EL (cell line): ENCODE measurements at places on chromosomes 2 and 18.

GRCh38 chr18:2402084-2402483, 169.2 kb downstream of the METTL4 start:
- peak; percentile 61 for DNase-seq

DNA sequence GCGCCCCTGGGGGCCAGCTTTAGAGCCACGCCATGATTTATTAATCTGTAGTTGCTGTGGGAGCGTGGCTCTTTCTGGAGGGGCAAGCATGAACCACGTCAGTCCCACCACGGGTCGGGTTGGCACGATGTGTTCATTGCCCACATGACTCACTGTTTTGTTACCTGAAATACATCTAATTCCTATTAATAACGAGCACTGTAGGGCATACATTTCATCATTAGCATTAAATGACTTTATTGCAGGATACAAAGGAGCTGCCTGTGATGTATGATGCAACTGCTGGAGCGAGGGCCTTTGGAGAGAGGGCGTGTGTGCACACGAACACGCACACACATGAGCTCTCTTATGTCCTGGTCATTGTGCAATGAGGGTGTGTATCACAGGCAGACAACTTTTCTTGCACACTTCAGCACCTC, 127.0 kb downstream of the INHBB start:
- no peak for DNase-seq

GRCh38 chr2:28901841-28902240, 7.4 kb downstream of the WDR43 start:
- DNase-seq, result no peak

- peak; percentile 90 for DNase-seq
These were observed 23.4 kb upstream of the GLI2 start for GRCh38 chr2:120712180-120712681.

DNA sequence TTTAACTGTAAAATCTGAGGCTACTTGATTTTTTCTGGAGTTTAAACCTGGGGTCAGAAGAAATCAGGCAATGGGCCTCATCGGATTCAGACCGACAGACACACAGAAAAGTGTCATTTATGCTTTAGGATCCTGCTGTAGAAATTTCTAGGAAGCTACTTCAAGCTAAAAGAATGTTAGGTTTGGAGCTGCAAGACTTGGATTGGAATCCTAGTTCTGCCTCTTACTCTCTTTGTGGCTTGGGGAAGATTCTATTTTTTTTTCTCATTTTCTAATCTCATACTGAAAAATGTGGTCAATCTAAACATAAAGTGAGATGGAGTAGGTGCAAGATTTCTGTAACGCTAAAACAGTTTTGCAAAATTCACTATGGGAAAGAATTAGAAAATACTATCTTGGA, 48.8 kb upstream of the KCNE4 start:
- DNase-seq, result no peak

DNA sequence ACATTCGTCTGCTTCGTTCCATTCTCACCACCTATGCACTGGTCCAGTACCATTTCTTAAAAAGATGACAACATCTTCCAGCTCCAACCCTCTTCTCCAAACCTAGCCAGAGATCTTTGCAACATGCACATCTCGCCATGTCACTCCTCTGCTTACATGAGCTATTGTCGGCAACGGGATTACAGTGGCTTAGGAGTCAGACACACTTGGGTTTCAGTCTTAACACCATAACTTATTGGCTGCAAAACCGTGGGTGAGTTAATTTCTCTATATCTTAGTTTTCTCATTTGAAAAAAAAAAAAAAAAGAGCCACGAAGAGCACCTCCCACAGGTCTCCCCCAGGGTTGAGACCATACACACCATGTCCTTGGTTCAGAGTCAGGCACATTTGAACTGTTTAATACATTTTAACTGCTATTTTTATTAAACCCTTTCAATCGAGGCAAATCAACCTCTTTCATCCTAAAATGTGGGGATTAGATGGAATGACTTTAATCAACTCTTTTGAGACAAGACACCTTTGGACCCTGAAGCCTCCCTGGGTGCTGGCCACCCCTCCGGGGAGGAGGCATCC, 889 bp downstream of the ANKRD29 start:
- DNase-seq, result no peak

- DNase-seq, result no peak
These were observed 100.3 kb downstream of the DAW1 start for GRCh38 chr2:227971619-227972230.

DNA sequence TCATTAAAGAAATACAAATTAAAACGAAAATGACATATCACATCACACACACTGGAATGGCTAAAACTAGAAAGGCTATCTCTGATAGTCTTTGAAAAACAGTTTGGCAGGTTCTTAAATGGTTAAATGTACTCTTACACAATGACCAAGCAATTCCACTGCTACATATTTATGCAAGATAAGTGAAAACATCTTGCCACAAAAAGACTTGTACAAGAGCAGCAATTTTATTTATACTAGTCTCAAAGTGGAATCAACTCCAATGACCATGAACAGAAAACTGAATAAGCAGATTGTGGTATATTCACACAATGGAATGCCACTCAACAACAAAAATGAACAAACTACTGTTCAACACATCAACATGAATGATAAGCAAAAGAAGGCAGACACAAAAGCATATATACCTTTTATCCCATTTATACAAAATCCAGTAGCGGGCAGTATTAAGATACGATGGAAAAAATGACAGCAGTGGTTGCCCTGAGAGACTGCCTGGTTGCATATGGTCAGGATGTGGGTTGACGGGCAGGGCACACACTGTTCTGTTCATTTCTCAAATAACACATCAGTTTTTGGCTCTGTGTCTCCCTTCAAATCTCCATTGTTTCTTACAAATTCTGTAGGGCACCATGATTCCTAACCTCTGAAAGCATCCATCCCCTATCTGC, 25.4 kb downstream of the SP100 start:
- no peak for DNase-seq

DNA sequence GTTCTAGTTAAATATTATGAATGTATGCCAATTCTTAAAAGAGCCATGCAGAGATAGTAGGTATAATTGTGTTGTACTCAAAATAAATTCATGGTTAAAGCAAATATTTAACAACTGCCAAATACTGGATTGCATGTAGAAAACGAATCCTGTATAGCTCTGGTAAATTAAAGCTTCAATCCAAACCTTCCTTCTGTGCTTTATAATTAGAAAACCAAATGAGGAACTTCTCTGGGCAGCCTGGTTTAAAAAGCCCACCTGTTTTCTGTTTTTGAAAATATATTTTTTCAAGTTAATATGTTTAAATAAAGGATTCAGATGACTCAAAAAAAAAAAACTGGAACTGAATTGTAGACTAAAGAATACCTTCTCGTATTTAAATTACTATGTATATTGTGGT, 48.3 kb upstream of the ITGA4 start:
- DNase-seq, result no peak

DNA sequence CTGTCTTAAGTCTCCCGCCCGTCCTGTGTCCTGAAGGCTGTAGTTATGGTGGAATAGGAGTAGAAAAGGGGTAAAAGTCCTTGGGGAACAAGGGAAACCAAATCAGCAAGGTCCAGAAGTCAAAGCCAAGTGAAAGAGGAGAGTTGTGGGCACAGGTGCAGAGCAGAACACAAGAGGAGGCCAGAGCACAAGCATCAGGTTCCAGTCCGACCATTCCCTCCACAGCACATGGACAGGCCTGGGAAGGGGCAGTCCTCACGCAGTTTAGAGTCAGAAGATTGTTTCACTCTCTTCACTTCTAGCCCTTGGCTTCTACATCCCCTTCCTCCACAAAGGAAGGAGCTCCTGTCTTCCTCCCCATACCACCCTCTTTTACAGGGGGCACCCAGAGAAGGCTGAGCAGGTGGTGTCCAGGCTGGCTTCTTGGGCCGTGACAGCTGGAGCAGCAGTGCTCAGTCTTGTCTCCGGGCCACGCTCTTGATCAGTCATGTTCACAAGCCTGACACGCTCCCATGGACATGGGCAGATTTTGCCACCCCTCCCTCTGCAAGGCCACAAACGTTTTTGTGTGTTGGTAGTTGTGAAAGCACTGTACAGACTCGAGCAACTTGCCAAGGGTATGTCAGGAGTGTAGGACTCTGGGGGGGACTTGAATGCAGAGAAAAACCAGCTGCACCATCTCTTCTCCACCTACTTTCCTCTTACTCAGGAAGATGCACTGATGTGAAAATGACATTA, 138.5 kb upstream of the DAPL1 start:
- DNase-seq, result no peak

DNA sequence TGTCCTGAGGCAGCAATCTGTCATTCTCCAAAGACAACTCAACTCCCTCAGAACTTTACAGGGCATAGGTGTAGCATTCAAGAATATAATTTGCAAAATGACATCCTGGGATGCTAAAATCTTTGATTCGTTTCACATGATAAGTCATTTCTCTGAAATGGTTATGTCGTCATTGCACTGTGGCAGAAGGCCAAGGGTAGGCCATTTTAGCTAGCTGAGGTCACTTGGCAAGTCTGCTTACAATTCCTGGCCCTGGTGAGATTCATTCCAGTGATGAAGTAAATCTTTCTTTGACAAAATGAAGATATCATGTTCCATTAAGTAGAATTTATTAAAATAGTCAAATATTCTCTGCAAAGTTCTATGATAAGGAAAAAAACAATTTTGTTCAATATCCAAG, 1410.3 kb upstream of the LRRTM1 start:
- DNase-seq, result no peak

- DNase-seq, result no peak
These were observed 118.4 kb downstream of the LNPK start for GRCh38 chr2:175883586-175884194.

DNA sequence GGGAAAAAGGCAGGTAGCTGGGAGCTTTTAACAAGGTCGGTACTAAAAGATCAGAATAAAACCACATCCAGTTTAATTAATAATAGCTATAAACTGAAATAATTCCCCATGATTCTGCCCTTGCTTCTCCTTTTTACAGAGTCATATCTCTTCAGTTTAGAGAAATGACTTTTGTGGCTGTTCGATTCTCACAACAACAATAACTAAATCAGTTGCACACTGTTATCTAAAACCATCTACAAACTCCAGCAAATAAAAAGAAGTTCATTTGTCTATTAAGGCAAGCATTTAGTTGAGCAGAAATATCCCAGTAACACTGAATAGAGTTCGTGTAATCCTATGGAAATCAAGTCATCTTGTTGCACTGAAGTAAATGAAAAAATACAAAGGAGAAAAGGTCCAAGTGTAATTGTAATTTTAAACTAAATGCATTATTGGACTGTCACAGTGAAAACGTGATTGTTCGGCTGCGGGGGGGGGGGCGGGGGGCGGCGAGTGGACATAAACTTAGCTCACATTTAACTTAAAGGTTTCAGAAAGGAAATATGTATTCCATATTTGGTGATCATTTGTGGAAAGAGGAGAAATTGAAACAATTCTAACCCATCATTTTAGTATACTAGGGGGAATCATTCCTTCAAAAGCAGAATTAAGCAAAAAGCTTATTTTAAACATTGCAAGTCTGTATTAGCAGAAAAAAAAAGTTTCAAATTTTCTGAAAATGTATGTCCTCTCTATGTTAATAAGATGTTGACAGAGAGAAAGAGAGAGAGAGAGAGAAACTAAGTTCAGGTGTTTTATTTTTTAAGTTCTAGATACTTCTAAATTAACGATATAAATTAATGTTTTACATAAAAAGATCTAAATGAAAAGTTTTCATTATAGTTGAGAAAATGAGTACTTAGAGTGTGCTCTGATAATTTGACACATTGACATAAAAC, 144.5 kb downstream of the MEIS1 start:
- no peak for DNase-seq

DNA sequence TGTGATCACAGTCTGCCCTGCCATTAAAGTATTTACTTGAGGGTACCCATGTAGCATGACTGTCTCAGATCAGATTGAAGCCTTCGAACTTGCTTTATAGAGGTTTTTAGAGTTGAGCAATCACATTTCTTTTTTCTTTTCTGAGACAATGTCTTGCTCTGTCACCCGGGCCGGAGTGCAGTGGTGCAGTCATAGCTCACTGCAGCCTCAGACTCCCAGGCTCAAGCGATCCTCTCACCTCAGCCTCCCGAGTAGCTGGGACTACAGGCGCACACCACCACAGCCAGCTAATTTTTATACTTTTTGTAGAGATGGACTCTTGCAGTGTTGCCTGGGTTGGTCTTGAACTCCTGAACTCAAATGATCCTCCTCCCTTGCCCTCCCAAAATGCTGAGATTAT, 153.4 kb downstream of the AGAP1 start:
- DNase-seq, result no peak

GRCh38 chr2:76491503-76491902, 780.8 kb upstream of the GCFC2 start:
- DNase-seq, result no peak

DNA sequence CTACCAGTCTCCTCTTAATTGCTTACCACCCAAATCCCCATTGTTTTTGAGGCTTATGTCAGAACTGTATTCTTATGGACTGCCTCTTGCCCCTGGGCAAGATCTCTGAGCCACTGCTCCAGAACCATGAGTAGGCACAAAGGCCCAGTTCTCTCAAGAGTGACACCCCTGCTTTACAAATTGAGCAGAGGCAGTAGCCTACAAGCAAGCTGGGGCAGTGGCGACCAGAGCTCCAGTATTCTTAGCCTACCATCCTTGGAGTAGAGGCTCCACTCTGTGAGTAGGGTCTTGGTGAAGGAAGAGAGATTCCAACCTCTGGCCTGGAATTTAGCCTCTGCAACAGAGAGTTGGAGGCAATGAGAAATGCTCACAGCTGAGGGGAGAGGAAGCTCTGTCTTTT, 36.5 kb downstream of the WDR75 start:
- DNase-seq, result no peak

GRCh38 chr18:76765649-76766048, 56.7 kb upstream of the ZNF236 start:
- DNase-seq, result no peak

DNA sequence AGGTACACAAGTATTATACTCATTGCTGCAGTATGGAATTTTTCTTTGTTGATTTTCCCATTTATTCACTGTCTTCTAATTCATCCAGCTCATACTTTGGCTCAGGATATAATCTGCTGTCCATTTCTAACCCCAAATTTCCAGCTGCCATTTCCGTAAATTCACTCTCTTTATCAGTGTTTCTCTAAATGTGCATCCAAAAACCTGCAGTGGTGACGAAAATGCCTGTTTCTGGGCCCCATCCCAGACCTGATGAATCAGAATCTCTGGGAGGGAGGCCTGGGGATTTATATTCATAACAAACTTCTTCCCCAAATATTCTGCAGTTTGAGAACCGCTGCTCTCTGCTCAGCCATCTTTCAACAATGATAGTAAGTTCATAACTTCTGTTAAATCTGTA, 86.6 kb downstream of the VWC2L start:
- no peak for DNase-seq

GRCh38 chr18:54946149-54946581, 13.1 kb downstream of the CCDC68 start:
- DNase-seq, result peak; percentile 11

- peak; percentile 93 for DNase-seq
These were observed 18.9 kb upstream of the DPP4 start for GRCh38 chr2:162092658-162093556.

DNA sequence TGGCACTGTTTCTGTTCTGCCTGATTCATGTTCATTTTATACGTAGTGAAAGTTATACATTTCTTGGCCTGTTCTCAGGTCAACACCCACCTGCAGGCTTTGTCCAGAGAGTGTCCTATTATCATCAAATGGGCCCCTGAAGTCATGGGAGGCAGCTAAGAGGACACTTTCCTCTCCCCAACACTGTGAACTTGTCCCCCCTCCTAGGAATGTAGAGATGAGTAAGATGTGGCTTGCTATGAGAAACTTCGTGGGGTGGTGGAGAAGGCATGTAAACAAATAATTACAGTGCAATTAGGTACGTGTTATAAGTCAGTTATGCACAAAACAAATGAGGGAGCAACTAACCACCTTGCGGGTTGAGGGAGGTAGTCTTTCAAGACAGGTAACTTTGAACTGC, 57.9 kb downstream of the COL4A3 start:
- DNase-seq, result peak; percentile 7

GRCh38 chr2:149679286-149679685, 91.7 kb upstream of the MMADHC start:
- DNase-seq, result peak; percentile 75
